ENCODE measurements at places on chromosomes 13 and 19. TPM values are rescaled to one million over a fixed set of nuclear protein-coding genes. Genes with fewer than 3 reads are reported as not detected.

GRCh38 chr19:41367848-41368301 is 3.9 kb upstream of the B9D2 start:
- H3K36me3 ChIP-seq, result no peaks in the 10 kb centered on the region
- H3K4me1 ChIP-seq, result peaks cover 29% of the 10 kb centered on the region
- H3K27ac ChIP-seq, result peak overlapping the region; percentile 74
- no peak overlapping the region for H3K4me3 ChIP-seq
- H3K27me3 ChIP-seq, result no peaks in the 10 kb centered on the region

DNA sequence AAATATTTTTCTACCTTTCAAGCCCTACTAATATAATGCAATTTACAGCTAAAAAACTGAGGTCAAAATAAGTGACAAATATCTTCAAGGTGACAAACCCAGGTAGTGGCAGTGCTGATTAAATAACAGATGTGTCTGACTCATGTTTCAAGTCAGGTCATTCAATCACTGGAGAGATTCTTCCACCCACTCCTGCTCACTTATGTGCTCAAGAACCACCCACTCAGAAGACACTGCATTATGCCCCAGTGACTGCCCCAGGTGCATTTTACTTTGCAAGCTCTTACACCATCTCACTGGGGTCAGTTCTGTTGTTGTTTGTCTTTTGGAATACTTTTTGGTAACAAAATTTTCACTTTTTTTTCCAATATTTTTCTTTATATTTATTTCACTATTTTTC is 2.2 kb downstream of the ZNF100 start:
- no peaks in the 10 kb centered on the region for H3K27me3 ChIP-seq
- DNase-seq, result no peak
- H3K4me3 ChIP-seq, result no peak overlapping the region
- peaks cover 43% of the 10 kb centered on the region for H3K36me3 ChIP-seq

DNA sequence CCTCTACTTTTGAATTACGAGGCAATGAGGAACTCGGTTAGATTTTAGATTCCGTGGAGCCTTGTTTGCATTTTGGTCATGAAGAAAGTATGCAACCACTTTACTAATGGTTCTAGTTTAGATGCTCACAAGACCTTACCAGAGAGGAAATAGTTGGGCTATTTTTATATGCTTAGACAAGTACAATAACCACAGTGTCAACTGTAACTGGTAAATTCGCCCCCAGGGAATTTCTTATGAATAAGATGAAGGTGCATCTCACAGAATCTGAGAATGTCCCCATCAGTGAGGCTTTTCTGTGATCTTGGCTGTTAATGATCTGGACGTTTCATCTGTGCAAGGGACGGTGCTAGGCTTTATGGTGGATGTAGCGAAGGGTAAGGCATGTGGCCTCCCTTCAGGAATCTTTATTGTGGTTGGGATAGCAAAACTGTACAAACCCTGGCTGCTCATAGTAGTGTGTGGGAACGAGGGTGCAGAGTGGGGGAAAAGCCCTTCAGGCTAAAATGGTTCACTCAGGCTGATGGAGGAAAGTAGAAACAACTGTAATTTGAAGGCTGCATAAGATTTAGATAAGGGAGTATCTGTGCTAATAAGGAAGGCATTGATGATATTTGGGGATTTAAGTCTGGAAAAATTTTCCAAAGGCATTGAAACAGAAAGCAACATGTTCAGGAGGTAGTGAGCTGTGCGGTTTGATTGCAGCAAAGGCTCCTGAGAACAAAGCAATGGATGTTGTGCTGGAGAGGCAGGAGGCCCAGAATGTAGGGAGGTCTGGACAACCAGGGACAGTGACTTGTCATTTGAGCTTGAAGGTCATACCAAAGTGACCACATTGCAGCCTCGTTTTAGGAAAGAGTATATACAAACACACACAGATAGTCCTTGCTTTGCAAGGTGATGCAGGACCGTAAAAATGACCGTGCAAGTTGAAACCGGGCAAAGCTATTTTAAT is 28.4 kb downstream of the UBAC2 start:
- peaks cover 31% of the 10 kb centered on the region for H3K4me1 ChIP-seq
- no peak for DNase-seq
- peaks cover 7% of the 10 kb centered on the region for H3K36me3 ChIP-seq
- H3K27ac ChIP-seq, result peak overlapping the region; percentile 5
- H3K4me3 ChIP-seq, result no peak overlapping the region

The VSTM2B gene
- not detected for total RNA-seq

DNA sequence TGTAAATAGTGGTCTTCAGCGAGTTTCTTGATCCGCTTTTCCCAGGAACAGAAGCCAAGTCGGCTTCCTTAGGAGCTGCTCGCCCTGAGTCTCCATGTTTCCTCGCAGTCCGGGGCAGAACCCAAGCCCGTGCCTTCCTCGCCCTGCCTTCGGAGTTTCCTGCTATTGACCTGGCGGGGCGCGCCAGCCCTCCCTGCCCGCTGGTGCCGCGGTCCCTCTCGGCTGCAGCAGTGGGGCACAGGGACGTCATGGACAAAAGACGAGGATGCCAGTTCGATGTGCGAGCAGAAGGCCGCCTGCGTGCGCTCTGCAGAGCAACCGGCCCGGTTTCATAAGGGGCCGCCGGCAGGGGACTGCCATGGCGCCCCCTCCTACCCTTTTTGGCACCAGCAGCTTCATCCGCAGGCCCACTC is 156.6 kb downstream of the TM9SF2 start:
- H3K4me1 ChIP-seq, result peaks cover 6% of the 10 kb centered on the region
- H3K36me3 ChIP-seq, result no peaks in the 10 kb centered on the region
- peak overlapping the region; percentile 64 for H3K4me3 ChIP-seq
- no peaks in the 10 kb centered on the region for H3K27me3 ChIP-seq

The FGF22 gene
- not detected for total RNA-seq

GRCh38 chr13:44313674-44314073 is 60.0 kb upstream of the SERP2 start:
- DNase-seq, result no peak
- H3K4me3 ChIP-seq, result no peak overlapping the region
- no peaks in the 10 kb centered on the region for H3K36me3 ChIP-seq
- peaks cover 62% of the 10 kb centered on the region for H3K4me1 ChIP-seq
- no peaks in the 10 kb centered on the region for H3K27me3 ChIP-seq

DNA sequence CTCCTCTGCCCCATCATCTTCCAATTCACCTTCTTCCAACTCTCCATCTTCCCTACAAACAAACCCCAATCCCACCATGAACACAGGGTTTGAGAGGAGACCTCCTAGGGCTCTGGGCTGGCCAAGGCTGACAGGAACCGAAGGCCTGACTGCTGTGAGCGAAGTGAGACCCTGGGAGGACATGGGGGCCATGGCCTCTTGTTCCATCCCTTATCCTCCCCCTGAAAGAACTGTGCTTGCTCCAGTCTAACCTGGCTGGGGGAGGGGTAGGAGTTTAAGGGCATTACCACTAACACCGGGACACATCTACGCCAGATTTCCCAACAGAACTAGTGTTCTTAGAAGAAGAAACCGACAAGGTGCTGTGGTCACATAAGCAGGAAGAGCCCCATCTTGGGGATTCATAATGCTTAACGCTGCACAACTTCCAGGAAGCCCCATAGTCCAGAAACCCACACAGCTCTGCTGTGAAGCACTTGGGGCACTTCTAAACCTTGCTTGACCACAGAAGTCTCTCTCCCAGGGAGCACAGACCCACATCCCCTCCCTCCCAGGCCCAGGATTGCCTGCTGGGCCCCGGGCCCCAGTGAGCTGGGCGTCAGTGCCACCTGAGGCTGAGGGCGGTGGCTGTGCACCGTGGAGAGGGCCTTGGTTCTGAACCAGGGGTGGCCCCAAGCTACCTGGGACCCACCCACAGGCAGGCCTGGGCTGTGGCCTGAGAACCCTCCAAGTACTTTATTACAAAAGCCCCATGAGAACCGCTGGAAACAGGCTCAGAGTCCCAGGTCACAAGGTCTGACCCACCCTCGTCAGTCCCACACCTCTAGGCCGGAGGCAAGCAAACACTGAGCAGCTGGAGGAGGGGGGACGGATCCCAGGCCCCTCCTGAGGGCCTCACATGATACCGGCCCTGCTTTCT is 18.8 kb downstream of the ZC3H4 start:
- peak; percentile 48 for DNase-seq
- H3K27me3 ChIP-seq, result no peaks in the 10 kb centered on the region
- peaks cover 32% of the 10 kb centered on the region for H3K36me3 ChIP-seq
- H3K4me3 ChIP-seq, result no peak overlapping the region

DNA sequence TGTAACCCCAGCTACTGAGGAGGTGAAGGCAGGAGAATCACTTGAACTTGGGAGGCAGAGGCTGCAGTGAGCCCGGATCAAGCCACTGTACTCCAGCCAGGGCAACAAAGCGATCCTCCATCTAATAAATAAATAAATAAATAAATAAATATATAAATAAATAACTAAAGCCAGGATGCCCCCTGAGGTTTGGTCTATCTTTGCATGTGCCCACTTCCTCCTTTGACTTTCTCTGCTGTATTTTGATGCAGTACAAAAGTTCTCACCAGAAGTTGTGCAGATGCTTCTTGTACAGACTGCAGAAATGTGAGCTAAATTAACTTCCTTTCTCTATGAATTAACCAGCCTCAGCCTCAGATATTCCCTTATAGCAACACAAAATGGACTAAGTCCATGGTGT is 6.5 kb upstream of the N4BP2L2 start:
- no peak for DNase-seq
- H3K27ac ChIP-seq, result no peak overlapping the region
- H3K27me3 ChIP-seq, result no peaks in the 10 kb centered on the region
- H3K4me1 ChIP-seq, result no peaks in the 10 kb centered on the region
- H3K36me3 ChIP-seq, result no peaks in the 10 kb centered on the region
- H3K4me3 ChIP-seq, result no peak overlapping the region

DNA sequence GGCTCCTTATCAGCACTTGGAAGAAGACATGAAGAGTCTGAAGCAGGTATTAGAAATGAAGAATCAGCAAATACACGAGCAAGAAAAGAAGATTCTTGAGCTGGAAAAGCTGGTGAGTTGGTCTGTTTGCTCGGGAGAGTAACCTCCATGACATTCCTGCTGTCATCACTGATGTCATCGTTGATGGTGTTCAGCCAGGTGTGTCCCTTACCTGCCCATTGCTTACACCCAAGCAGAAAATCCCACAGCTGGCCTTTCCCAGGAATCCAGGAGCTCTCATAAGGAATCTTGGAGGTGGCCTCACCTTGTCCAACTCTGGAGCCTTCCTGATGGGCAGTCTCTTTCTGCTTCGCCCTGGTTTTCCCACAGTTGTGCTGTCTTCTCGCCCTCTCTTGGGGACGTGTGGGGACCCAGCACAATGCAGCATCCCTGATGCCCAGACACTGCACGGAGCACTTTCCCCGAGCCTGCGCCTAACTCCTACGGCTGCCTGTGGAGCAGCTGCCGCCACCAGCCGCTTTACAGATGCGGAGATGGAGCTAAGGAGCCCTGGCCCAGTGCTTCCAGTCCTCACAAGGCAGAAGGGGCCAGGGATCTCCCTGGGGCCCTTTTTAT is 97.0 kb downstream of the SLC7A1 start:
- H3K4me1 ChIP-seq, result peaks cover 17% of the 10 kb centered on the region
- no peaks in the 10 kb centered on the region for H3K36me3 ChIP-seq
- no peak overlapping the region for H3K27ac ChIP-seq
- no peaks in the 10 kb centered on the region for H3K27me3 ChIP-seq

DNA sequence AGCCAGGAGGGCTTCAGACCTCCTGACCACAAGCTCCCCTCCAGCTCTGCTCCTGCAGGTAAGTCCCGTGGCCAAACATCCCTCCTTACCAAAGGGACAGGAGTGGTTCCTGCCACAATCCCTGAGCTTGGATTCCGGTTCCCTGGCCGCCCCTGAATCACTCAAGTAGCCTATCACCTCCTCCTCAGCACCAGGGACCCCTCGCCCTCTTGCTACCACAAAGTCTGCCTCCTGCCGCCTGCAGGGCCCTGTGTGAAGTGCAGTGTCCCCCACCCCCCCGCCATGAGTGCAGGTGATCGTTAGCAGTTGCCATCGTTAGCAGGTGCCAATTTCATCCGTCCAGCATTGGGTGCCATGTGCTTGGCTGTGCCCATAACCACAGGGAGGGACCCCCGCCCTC is 40.8 kb upstream of the RANBP3 start:
- H3K4me1 ChIP-seq, result peaks cover 37% of the 10 kb centered on the region
- H3K36me3 ChIP-seq, result no peaks in the 10 kb centered on the region
- no peak overlapping the region for H3K4me3 ChIP-seq
- H3K27me3 ChIP-seq, result no peaks in the 10 kb centered on the region

GRCh38 chr13:59458908-59459579 is 704.7 kb downstream of the DIAPH3 start:
- H3K36me3 ChIP-seq, result no peaks in the 10 kb centered on the region
- H3K27ac ChIP-seq, result peak overlapping the region; percentile 34
- H3K4me1 ChIP-seq, result no peaks in the 10 kb centered on the region
- DNase-seq, result no peak

The LIM2 gene
- total RNA-seq, result not detected

- DNase-seq, result peak; percentile 57
- H3K4me3 ChIP-seq, result no peak overlapping the region
- H3K27ac ChIP-seq, result no peak overlapping the region
- no peaks in the 10 kb centered on the region for H3K4me1 ChIP-seq
Measured at GRCh38 chr13:53254500-53254899, 225.9 kb downstream of the OLFM4 start.

DNA sequence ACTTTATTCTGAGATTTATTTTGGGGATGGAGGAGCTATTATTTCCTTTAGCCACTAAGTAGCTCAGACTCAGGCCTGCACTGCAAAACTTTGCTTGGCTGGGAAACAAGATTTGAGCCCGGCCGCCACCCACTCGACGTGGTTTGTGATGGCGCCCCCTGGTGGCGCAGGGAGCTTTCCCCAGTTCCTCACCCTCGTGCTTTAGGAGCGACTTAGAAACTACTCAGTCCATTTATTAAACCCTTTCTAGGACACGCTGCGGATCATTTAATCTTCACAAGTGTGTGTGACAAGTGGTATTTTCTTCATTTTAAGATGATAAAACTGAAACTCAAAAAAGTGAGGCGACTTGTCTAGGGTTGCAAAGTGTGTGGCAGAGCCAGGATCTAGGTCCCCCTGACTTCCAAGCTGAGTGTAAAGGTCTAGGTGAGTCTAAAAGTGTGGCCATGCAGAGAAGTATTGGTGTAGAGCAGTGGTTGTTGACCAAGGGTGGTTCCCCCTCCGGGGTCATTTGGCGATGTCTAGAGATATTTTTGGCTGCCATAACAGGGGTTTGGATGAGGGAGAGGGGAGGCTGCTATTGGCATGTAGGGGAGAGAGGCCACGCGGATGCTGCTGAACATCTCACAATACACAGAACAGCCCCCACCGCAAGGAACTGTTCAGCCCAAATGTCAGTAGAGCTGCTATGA is 2.2 kb downstream of the CXCL17 start:
- H3K36me3 ChIP-seq, result no peaks in the 10 kb centered on the region
- H3K27ac ChIP-seq, result peak overlapping the region; percentile 93
- H3K4me3 ChIP-seq, result peak overlapping the region; percentile 20
- H3K27me3 ChIP-seq, result no peaks in the 10 kb centered on the region
- DNase-seq, result peak; percentile 91

The PLK5 gene
- not detected for total RNA-seq

GRCh38 chr19:32824191-32824751 is 45.3 kb downstream of the SLC7A9 start:
- H3K4me3 ChIP-seq, result no peak overlapping the region
- H3K27ac ChIP-seq, result no peak overlapping the region
- peaks cover 34% of the 10 kb centered on the region for H3K27me3 ChIP-seq
- H3K4me1 ChIP-seq, result no peaks in the 10 kb centered on the region

GRCh38 chr19:10566658-10567410 is 1.0 kb upstream of the KRI1 start:
- H3K27ac ChIP-seq, result peak overlapping the region; percentile 91
- H3K4me3 ChIP-seq, result peak overlapping the region; percentile 80
- peak; percentile 53 for DNase-seq

- H3K27me3 ChIP-seq, result no peaks in the 10 kb centered on the region
- peak overlapping the region; percentile 61 for H3K27ac ChIP-seq
- no peak overlapping the region for H3K4me3 ChIP-seq
- DNase-seq, result no peak
- peaks cover 1% of the 10 kb centered on the region for H3K36me3 ChIP-seq
Measured at GRCh38 chr13:110322126-110322827, 15.2 kb downstream of the COL4A2 start.
